ENCODE measurements at places on chromosomes 4 and X.

DNA sequence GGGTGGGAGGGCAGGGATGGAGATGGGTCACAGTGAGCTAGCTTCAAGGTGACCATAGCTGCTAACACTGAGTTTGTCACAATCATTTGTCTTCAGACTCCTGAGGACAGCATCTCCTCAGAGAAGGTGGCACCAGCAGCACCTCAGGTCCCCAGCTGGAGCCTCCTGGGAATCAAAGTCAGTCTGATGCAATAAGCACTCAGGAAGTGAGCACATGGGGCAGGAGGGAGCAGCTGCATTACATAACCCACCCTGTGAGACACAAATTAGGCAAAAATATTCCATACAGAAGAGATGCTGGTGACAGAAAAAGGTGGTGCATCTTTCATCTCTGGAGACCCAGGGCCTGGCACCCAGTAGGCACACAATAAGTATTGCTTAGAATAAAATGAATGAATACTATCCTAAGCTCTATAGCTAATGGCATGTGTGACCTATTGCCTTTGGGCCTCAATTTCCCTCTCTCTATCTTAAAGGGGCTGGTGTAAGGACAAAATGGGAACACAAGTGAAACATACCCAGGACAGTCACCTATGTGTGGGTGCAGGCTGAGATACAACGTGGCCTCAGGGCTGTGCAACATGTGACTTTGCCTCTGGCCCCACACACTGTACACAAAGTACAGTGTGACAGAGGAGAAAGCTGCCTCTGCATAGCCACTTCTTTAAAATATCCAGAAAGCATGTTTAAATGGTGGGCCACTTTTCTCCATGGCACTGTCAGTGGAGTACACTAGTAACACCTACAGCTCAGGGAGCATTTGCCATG, 37.1 kb downstream of the SLC39A8 start:
- no peak for DNase-seq

GRCh38 chr4:118823471-118823870, 12.5 kb downstream of the SEC24D start:
- no peak for DNase-seq

GRCh38 chr4:95220205-95221175, 328.3 kb downstream of the UNC5C start:
- no peak for DNase-seq

DNA sequence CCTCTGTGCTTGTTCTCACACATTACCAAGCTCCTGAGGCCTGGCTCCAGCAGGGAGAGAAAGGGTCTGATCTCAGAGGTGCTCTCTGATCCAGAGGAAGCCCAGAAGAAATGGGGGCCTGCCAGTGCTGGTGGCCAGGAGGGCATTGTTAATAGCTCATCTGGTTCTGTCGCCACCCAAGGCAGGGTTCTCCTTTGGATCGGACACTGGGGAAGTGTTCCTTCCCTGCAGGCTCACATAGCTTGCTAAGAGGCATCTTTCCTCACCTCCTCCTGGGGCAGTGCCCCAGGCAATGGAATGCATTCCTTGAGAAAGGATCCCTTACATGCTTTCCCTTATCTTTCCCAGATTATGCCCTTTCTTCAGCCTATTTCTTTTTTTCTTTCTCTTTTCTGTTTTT, 53.8 kb downstream of the RBM47 start:
- DNase-seq, result no peak

GRCh38 chr4:73343432-73343831, 60.7 kb upstream of the ALB start:
- no peak for DNase-seq

GRCh38 chr4:184287697-184288255, 70.1 kb upstream of the ENPP6 start:
- no peak for DNase-seq

DNA sequence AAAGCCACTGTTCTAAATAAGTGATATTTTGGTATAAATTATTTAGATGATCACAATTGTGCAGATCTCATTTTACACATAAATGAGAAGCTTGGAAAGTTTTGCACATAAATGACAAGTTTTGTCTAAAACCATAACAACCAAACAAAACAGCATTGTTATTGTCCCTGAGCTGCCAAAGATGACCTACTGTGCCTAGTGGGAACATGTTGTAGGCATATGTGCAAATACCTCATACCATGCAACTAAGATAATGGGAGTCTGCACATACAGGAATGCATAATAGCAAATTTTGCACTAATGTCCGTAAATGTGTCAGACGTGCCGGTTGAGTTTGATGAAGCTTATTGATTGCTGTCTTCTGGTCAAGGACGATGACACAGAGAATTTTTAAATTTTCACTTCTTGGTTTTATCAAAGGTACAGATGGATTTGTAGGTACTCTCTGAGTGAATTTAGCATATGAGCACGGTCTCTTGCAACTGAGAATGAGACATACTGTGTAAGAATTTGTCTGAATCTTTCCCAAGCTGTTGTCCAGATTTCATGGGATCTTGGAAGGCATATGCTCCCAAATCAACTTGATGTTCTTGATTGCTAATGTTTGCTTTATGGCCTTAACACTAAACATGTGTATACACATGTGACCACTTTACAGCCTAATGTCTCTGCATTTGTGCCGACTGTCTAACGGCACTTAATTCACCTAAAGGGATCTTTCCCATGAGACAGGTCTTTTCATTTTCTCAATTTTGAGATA, 1133.5 kb downstream of the FAT4 start:
- DNase-seq, result no peak

GRCh38 chr4:185219551-185220344, 10.3 kb downstream of the SNX25 start:
- DNase-seq, result no peak

GRCh38 chr4:20044966-20045365, 206.7 kb upstream of the SLIT2 start:
- no peak for DNase-seq

- DNase-seq, result no peak
These were observed 1.4 kb downstream of the PALLD start for GRCh38 chr4:168498251-168498650.

DNA sequence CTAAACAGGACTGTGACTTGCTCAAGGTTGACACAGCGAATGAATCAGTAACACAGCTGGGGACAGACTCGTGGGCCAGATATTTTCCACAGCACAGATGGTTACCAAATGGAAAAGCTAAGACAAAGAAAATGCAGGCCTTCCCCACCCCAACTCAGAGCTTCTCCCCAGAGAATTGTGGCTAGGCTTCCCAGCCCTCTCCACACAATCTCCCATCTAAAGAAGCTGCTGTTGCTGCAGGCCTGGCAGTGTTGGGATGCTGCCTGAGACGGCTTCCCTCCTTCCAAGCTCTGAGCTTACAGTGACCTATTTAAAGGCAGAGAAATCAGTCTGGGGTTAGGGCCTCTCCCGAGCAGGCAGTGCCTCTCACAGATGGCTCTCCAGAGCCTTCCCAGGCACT, 46.5 kb upstream of the PGRMC1 start:
- DNase-seq, result no peak

DNA sequence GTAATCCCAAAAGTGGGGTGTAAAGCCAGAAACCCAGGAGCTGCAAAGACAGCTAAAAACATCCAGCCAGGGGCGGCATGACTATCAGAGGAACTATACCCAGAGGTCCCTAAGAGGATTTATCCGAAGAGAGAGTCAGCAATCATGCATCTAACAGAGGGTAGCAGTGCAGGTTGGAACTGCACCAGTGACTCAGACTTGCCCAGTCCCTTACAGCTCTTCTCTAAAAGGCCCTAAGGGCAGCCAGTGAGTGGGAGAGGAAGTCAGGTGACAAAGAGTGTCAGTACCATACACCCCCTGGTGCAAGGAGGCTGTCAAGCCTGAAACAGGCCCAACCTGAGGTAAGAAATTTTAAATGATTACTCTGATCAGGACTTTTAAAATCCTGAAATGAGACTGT, 88.1 kb downstream of the CAMK2D start:
- DNase-seq, result no peak

DNA sequence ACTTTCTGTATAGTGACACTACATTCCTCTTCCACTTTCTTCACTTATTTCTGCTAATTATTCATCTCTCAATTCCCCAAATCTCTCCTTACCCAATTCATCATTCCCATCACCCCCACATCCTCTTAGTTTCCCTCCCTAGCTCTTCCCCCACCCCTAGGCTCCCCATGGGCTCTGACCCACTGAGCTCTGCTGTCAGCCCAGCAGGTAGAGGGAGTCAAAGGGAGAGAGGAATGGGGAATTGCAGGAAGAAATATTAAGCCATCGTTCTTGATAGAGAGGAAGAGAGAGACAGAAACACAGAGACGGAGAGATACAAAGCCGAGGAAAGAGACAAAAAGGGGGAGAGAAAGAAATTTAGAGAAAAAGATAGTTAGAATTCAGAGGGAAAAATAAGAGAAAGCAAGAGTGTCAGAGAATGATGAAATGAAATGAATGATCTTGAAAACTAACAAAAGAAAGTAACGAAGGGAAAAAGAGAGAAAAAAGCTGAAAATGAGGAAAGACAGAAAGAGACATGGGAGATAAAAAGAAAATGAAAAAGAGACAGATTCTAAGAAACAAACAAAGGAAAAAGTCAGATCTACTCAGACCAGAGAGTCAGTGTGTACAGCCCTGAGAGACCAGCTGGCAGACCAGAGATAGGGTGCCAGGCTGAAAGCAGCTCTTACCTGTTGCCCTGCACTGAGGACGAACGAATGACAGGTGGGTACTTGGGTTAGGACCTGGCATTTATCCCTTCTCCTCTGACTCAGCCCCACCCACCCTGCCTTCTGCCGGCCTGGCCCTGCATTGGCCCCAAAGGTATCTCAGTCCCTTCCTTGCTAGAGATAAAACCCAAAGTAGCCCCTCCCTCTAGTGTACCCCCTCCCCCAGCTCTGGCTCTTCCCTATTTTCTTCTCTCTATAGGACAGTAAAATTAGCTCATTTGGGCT, at the start of gene ALAS2:
Gene ALAS2, minus strand, starts transcription at position 707 of the 935 bp plus-strand sequence. CDS start 4,977 bp downstream, outside the sequence.
- DNase-seq, result no peak

GRCh38 chr4:6125103-6125651, 75.2 kb downstream of the JAKMIP1 start:
- DNase-seq, result no peak

DNA sequence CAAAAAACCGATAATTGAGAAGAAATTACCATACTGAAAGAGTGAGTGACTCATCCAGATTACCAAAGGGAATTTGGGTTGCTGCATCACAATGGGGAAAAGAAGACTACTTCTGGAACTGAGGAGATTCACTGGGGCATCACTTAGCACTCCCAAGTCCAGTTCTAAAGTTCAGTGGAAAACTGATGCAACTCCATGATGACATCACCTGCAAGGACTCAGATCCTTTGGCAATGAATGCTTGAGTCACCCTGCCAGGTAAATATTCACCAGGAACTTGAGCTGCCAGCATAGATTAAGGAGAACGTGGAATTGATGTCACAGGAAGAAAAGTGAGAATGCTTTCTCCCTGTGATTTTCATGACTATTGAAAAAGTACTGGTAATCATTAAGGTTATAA, 32.0 kb upstream of the SMIM10L2A start:
- no peak for DNase-seq

DNA sequence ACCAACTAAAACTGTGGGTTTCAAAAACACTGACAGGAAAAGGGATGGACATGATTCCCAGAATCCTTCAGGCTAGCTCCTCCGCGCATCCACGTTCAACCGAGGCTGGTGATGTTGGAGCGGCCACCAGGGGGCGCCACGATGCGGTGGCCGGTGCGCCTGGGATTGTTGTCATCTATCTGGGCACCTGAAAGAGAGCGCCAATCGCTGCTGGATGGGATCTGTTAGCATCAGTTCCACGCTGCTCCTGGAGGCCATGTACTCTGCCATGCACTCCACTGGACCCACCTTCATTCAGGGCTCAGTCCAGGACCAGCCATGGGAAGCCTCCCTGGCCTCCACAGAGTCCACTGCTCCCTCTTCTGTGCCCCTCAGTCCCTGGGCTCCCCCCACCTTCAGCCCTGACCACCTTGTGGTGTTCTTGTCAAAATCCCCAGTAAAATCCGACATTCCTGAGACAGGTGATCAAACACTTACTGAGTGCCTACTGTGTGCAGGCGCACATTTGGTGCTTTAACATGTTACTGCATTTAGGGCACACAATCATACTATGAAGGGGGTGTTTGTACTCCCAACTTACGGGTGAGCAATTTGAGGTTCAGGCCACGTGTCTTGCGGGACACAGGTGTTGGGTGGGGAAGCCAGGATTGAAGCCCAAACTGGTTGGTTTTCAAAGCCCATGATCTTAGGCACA, 71.1 kb downstream of the CRMP1 start:
- DNase-seq, result no peak

DNA sequence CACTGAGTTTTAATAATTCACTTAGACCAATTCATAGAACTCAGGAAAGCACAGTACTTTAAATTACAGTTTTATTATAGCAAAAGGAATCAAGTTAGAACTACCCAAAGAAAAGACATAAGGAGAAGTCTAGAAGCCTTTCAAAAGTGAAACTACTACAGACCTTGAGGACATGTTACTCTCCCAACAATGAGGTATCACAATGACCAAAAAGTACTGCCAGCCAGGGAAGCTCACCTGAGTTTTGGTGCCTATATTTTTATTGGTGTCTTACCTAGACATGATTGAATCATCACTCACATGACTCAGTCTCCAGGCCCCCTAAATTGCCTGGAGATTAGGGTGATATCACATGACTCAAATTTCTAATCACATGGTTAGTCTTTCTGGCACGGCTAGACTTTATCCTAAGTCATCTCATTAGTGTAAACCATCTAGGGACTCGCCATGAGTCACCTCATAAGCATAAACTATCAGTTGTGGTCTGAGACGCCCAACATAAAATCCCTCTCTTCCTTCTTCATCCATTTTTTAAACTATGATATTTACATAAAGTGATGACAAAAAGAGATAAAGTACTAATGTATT, 372.3 kb downstream of the TMA16 start:
- no peak for DNase-seq

GRCh38 chr4:83581411-83582288, 45.7 kb downstream of the GPAT3 start:
- no peak for DNase-seq

DNA sequence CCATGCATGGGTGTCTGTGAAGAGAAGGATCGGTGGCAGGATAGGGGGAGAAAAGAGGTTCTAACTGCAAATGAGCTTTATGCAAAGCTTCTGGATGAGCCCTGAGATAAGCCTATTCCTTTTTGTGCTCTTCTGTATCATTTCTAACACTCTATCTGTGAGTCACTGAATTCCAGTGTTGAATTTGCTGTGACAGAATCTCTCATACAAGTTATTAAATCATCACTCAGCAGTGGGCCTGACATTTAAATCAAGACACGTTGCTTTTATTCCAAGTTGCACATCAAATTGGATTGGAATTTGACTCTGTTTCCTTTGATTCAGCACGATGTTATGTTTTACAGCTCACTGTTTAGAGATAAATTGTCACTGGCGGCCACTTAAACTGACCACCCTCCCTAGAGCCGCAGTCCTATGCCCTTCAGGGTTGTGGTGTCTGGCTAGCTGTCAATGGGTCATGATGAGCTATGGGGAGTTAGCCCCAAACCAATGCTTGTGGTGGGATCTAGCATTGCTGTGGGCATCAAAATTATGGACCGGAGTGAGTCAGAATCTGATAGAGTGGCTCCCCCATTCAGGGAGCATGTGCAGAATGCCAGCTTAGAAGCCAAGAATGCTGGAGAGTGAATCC, 42.7 kb downstream of the LHFPL1 start:
- no peak for DNase-seq
